Mammary epithelial cell (primary cell): ENCODE measurements at places on chromosomes 3 and 15.

- no peak for DNase-seq
Observed at GRCh38 chr3:69926385-69926784, 73.1 kb upstream of the SAMMSON start.

GRCh38 chr3:61729038-61729634 is 167.8 kb downstream of the PTPRG start:
- DNase-seq: no peak

GRCh38 chr3:10743366-10744097 is 72.5 kb upstream of the SLC6A11 start:
- no peak for DNase-seq

GRCh38 chr3:48591886-48592518 is 3.1 kb downstream of the COL7A1 start:
- no peak for DNase-seq

DNA sequence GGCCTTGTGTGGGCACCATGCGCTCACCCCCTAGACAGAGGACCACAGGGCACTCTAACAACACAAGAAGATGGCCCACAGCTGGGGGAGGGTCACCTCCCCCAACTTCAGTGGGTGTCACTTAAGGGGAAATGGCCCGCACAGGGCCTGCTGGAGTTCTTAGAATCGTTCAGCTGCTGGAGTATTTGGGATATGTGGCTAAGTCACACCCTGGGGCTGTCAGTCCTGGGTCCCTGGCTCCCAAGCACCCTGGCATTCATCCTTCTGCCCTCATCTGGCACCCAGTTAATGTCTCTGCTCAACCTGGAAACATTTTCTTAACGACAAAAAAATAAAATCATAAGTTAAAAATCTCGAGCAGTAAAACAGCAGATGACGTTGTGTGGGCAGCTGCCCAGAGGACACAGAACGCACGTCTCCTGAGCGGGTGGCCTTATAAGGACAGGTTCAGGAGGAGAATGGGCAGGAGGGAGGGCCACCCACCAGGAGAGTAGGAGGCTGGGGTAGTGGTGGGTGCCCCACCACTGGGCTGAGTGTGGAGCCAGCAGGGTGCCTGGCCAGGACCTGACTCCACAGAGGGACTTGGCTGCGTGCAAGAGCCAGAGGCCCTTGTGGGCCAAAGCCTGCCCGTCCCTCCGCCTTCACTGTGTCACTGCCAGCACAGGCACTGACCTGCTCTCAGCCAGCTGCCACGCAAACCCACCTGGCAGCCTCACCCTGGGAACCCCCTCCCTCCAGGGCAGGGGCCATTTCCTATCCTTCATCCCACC is 11.5 kb downstream of the KBTBD13 start:
- DNase-seq: no peak

- DNase-seq: no peak
Observed at GRCh38 chr3:279325-279724, 82.8 kb downstream of the CHL1 start.

DNA sequence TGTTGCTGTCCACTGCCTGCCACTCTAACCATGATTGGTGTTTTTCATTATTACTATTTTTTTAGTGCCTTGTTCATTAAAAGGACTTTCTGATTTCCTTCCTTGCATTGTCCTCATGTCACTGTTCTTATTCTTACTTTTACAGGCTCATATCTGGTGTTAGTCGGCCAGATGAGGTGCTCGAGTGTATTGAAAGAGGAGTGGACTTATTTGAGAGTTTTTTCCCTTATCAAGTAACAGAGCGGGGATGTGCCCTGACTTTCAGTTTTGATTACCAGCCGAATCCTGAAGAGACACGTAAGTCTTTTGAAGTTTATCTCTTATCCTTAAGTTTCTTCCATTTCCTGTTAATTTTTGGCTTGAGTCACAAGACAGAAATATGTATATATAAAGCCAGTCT is 23.2 kb downstream of the QTRT2 start:
- DNase-seq: no peak

DNA sequence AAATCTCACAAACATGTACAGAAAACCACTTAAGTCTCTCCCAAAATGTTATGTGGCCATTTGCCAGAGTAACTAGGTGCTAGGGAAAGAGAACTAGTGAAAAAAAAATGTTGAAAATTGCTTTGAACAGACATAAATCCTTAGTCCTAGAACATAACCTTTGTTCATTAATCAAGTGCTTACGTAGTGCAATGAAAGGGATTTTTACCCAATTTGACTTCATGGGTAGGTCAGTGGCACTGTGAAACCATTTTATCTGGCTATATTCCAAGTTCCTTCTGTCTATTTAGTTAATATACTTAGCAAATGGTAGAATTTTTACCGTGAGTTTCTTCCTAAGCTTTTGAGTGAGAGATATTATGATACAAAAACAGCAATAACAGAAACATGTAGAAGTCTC is 209.4 kb downstream of the DIPK2A start:
- DNase-seq: no peak

GRCh38 chr15:58770519-58770856 is 614 bp upstream of the MINDY2 start:
- no peak for DNase-seq
